Cortex of kidney (tissue), 1 donor: ENCODE measurements at places on chromosomes 12 and 14.

GRCh38 chr12:98863167-98863566 is 218.1 kb downstream of the APAF1 start:
- DNase-seq = no peak

- no peak for DNase-seq
Measured at GRCh38 chr12:105764216-105764835, 374.4 kb downstream of the NUAK1 start.

DNA sequence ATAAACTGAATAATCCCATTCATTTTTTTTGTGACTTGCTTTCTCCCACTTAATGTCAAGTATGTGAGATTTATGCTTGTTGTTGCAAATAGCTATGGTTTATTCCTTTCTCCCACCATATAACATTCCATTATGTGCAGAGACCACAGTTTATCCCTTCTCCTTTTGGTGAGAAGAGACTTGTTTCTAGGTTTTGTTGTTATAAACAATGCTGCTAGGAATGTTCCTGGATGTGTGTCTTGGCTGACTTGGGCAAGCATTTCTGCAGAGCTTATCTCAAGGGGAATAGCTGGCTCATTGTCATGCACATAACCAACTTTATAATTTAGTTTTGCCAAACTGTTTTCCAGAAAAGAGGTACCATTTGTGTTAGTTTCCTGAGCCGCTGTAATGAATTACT is 47.6 kb upstream of the PPP1CC start:
- DNase-seq = no peak

DNA sequence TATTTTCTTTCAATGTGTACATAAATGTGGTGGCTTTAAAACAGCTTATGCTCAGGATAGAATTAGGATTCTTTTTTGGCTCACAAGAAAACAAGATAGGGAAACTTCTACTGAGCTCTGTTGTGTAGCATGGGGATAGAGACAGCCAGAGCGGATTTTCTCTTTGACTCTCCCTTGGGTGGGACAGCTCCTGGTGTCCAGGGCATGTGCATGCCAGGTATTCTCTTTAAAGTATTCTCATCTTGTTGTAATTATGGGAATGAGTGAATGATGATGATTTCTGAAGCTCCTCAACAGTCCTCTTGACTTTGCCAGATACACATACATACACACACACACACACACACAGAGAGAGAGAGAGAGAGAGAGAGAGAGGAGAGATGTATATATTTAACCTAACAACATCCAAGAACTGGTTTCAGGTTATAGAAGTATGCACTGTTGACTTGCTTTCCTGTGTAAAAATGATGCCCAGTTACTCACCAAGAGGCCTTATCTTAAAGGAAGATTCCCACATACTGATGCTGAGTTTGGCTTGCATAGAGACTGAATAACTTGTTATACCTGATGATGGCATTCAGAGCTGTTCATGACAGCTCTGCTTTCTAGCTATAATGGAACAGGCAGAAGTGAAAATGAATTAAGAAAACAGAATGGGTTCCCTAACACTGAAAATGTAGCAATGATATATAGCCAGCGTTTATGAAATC is 387.5 kb downstream of the EGLN3 start:
- no peak for DNase-seq

- DNase-seq = no peak
Measured at GRCh38 chr12:130110914-130111313, 51.4 kb upstream of the FZD10 start.

DNA sequence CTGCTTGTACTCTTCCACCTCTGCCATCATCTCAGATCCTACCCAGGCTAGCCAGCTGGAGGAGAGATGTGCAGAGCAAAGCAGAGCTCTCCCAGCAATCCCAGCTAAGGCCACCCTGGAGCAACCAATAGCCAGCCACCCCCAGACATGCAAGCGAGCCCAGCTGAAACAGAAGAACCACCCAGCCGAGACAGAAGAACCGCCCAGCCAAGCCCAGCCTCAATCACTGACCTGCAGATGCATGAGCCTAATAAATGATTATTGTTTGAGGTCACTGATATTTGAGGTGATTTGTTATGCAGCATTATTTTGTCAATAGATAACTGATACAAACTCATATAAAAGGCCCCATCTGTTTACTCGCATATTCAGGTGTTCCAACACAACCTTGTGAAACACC is 106.3 kb downstream of the SCARB1 start:
- no peak for DNase-seq

DNA sequence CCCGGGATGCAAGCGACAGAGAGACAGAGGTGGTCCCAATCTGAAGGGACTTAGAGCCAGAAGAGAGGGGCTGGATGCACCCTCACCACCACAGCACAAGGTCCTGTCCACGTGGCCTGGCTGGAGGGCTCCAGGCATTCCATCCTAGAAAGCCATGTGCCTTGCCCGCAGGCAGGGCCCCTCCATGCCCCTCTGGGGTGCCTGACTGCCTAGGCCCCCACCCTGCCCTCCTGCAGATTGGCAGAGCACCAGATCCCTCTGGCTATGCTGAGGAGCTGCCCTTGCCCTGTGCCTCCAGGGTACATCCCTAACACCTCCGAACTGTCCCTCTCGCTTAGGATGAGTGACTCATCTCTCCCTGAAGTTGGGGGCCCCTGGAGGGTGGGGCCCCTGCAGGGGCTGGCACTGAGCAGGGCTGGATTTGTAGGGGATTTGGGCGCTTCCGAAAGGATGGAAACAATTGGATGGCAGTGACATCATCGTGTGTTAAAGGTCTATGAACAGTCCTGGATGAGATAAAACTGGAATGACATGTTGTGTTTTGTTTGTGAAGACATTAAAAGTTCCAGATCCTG is 50.9 kb downstream of the CHGA start:
- DNase-seq = no peak

DNA sequence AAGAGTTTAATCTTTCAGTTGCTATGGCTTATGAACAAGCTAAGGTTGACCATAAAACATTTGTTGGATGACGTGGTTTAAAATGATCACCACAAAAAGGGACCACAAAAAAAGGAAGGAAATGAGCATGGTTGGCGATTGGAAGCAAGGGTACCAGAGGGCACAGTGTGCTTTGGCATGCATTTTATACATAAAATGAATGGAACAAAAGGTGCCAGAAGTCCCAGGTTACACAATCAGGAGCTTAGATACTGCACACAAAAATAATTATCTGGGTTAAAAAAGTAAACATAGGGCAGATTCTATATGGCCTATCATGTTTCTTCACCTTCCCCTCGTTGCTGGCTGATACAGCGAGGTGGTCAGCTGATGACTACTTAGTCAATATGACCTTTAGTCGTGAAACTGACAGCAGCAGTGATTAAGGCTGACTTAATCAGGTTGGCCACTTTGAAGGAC is 50.7 kb downstream of the ZC3H14 start:
- no peak for DNase-seq

DNA sequence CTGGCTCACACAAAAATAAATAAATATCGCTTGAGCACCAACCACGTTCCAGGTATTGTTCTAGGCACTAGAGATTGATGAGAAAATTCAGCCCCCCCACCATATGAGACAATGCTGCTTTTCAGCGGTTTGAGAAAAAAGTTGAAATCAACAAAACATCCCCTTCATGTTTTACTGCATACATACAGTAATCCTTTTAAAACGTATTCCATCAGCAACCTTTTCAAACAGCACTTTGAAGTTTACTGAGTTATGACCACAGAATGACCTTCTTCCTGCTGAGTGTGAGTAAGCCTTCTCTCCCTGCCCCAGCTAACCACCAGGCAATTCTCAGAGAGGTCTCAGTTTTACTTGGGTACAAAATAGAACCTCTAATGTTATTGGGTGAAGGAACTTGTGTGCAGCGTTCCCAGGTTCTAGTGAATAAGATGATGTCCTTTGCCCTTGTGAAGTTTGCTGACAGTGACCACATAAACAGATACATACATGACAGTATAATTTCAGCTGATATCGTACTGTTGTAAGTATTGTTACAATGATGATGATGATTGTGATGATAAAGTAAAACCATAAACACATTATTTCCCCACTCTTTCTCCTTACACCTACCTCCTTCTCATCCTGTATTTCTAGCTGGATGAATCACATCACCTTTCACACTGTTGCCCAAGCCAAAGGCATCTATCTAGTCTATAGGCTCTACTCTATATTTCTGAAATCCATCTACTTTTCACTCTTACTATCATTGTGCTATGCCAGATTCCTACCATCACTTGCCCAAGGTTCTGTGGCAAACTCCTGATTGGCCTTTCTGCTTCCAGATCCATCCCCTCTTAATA is 124.4 kb upstream of the KRR1 start:
- no peak for DNase-seq

- no peak for DNase-seq
Measured at GRCh38 chr14:103192246-103192840, 69.1 kb downstream of the TNFAIP2 start.

DNA sequence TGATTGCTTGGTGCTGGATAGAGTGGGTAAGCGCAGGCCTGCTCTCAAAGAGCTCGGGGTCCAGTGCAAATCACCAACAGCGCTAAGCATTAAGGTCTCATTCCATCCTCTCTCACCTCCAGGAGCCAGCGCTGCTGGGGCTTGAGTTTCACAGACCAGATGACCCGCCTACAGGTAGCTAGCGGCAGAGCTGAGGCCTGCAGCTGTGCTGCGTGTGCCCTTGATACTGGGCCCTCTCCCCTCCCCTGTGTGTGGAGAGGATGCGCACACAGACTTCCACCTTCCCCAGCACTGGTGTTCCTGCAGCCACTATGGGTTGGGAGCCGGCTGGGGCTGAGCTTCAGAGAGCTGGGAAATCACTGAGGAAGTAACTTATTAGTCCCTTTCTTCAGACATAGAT is 149.9 kb downstream of the CALM1 start:
- no peak for DNase-seq

- DNase-seq = no peak
Measured at GRCh38 chr12:56286044-56286830, 13.9 kb downstream of the CS start.

DNA sequence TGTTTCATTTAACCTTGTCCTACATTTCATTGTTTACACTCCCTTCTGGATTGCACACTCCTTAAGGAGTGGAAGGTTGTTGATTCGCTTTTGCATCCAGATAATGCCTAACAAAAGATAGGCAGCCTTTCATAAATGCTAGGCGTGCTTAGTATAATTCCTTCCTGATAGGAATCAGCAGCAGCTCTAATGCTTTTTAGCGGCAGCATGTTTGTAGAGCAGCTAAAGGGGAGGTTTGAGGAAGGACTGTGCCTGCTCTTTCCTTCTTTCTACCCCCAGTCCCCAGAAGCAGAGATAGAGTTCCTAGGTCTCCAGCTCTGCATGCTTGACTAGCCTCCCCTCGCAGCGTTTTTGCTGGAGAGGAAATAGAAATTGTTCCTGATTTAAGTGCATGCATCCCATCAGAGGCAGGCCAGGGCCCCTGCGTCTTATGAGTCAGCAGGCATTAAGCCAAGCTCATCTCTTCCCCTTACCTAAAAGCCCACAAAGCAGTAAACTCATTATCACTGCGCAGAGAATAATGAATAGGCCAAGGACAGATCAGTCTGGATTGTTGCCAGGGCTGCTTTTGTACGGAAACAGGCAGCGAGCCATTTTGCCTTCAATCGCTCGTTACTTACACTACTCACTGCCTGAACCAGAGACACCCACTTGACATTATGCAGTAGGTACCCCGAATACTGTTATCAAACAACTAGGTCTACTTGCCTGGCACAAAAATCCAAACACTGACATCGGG is 14.0 kb upstream of the TBPL2 start:
- DNase-seq = no peak

- DNase-seq = no peak
Measured at GRCh38 chr14:103744621-103745395, 29.2 kb downstream of the ZFYVE21 start.
